ENCODE measurements at places on chromosomes 2 and 18.
A peak's percentile ranks its signal among the peaks of the same experiment; 100 is the strongest.

- no peak for DNase-seq
These were observed 62.4 kb upstream of the SPATS2L start for GRCh38 chr2:200244111-200244510.

DNA sequence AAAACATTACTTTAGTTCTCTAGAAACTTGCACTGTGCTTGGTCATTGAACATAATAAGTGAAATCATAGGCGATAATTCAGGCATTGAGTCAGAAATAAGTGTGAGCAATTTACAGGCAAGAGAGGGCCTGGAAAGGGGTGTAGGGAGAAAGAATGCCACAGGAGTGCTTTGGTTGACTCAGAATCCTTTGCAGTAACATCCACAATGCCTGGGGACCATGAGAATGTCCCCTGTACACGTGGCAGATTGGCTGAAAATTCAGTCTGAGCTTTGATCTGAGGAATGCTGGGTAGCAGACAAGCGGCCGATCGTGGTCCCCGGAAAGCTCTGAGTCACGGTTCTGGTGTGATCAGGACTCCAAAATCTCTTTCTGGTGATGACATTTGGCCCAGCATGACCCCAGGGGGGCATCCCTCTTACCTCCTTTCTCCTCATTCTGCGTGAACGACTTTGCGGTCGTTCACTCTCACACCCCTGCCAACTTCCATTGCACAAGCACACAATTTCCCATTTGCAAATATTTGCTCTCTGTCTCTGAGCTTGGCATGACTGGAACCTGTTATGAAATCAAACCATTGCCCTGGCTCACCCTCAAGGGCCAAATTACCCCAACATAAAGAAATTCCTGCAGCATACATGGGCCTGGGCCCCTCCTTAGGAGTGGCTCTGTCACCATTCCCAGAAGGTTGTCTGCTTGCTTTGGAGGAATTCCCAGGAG is 305.0 kb upstream of the EPAS1 start:
- peak; percentile 63 for DNase-seq

DNA sequence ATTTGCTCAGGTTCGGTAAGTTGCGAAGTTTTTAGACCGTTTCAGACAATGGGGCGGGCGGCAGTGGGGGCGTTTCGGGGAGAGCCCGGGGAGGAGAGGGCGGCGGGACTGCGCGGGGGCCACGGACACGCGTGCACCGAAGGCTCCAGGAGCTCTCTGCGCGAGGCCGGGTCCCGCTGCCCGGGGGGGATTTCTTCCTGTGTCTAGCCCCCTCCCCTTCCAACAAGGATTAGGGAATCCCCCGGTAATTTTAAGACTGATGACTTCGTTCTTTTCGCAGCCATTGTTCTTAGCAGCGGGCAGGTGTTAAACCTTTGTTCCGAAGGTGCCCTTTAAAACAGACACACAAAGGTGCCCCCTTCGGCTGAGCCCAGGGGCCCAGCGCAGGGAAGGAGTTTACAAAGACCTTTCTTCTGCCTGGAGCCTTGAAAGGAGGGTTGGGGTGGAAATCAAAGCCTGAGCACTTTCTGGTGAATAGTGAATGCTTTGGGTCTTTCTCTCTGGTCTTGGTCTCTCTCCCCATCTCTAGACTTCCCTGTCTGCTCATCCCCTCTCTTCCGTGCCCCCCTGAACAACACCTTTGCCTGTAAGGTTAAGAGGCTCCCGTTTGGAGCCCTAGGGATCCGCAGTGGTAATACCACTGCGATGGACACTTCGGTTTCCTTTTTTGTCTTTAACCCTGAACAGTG is 2.1 kb downstream of the TRIB2 start:
- no peak for DNase-seq

- DNase-seq = peak; percentile 12
These were observed 26.6 kb upstream of the MAP3K20 start for GRCh38 chr2:173048897-173049661.

DNA sequence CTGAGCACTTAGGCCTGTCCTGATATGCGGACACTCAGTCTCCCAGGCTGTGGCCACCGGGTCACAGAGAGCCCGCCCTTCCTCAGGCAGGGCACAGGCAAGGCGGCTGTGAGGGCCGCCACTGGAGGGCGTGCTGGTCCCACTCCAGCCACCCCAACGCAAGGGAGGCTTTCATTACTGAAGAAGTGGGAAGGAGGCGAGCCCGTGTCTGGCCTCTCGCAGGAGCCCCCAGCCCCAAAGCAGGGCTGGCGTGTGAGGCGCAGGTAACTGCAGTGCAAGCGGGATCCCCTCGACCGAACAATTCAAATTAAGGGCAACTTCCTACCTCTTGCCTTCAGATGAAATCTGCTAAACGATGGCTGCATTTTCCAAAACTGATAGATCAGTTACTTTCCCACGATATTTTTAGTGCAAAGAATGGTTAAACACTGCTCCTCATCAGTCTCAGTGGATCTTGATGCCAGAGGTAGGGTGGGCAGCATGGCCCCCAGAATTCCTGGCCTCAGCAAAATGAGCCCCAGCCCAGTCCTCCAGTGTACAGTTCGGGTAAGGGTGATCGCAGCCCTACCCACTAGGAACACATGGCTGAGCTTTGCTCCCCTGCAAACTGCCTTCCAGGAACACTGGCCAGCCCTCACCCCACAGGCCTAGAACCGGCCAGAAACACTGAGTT is 97.2 kb downstream of the SEPTIN10 start:
- DNase-seq = no peak

DNA sequence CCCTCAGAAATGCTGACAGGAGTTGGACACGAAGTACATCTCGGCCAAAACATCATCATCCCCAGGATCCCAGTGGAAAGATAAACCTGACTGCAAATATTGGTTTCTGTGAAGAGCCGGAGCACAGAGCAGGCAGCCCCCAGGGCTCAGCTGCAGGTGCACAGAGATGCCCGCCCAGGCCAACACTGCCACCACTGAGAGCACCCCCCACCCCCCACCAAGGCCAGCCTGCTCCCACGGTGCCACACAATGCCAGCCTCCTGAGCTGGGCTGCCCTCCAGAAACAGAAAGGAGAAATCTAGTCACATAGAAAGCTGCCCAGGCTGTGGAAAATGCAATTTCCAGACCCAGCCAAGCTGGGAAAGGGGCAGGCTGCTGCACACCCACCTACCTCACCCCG is 71.7 kb downstream of the GALNT14 start:
- DNase-seq = no peak

GRCh38 chr18:12068950-12069320 is 24.7 kb upstream of the ANKRD62 start:
- no peak for DNase-seq

GRCh38 chr2:23423062-23423872 is 38.3 kb downstream of the KLHL29 start:
- no peak for DNase-seq

GRCh38 chr2:221377597-221377996 is 194.5 kb downstream of the EPHA4 start:
- DNase-seq = no peak

GRCh38 chr2:45264227-45265225 is 255.3 kb upstream of the SIX2 start:
- DNase-seq = no peak

DNA sequence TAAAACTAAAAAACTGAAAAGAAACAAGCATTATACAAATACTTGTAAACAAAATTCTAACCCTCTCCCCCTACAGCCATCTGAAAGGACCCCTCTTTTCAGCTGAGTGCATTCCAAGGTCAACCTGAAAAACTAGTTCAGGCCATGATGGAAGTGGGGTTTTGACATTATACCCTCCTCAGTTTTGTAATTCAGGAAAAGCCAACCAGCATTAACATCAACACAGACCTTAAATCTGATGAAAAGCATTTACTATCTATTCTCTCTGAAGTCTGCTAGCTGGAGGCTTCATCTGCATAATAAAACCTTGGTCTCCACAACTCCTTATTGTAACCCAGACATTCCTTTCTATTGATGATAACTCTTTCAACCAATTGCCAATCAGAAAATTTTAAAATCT is 302.2 kb downstream of the CNTNAP5 start:
- DNase-seq = no peak

GRCh38 chr18:58223717-58224424 is 179.8 kb downstream of the NEDD4L start:
- no peak for DNase-seq

- no peak for DNase-seq
These were observed 21.8 kb downstream of the ATAD2B start for GRCh38 chr2:23905155-23905554.

DNA sequence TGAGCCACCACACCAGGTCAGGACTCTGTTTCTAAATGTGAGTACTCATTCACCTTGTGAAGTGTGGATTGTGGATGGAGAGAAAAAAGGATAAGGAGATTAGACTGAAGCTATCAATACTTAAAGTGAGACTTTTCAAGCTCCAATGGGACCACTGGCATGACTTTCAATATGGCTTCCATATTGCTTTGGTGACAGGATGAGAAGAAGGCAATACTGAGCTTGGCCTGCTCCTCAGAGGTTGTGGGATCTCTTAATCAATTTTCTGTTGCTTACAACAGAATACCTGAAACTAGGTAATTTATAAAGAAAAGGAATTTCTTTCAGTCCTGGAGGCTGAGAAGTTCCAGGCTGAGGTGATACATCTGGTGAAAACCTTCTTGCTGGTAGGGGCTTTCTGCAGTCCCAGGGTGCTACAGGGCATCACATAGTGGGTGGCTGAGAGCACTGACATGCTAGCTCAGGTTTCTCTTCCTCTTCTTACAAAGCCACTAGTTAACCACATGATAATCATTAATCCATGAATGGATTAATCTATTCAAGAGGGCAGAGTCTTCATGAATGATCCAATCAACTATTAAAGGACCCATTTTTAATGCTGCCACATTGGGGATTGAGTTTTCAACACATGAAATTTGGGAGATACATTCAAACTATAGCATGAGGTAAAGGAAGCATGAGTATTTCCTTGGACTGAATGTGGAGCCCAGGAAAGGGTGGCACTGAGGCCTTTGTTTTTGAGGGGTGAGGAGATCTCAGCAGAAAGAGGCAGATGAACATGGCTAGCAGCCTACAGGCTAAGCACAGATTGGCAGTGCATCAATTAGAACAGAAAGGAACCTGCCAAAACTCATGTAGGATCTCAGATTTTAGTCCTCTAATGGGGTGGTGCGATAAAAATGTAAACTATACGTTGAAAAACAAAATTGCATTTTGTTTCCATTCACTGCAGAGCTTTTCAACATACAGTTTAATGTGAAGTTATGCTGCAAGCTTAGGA is 274.5 kb downstream of the PIK3C3 start:
- no peak for DNase-seq

DNA sequence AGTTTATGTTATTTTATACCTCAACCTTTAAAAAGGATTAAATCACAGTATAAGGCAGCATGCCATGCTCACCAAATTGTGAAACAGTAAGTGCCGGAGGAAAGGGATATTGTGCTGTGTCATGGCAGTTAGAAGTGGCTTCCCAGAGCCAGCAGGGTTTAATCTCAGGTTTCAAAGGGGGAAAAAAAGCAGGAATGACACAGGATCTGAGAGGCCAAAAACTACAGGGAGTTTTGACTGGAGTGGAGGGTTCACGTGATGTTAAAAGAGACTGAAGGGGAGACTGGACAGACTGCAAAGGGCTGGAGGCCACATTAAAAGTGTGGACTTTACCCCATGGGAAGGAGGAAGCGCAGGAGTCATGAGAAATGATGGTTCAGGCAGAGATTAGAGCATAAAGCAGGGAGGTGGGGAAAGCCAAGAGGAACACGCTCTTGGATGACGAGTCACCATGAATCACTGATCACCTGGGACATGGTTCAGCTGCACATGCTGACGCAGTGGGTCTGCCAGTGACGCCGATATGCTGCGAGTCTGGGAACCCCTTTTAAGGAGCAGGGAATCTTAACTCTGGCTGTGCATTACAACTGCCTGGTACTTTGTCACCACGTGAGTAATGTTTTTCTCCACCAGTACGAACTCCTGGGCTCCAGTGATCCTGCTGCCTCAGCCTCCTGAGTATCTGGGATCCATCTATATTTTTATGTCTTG is 6.1 kb downstream of the CHMP1B start:
- peak; percentile 41 for DNase-seq

- no peak for DNase-seq
These were observed 49.0 kb downstream of the PRKCE start for GRCh38 chr2:45700407-45701013.
